T-helper 22 cell (primary cell): ENCODE measurements at places on chromosomes 6 and 20.

DNA sequence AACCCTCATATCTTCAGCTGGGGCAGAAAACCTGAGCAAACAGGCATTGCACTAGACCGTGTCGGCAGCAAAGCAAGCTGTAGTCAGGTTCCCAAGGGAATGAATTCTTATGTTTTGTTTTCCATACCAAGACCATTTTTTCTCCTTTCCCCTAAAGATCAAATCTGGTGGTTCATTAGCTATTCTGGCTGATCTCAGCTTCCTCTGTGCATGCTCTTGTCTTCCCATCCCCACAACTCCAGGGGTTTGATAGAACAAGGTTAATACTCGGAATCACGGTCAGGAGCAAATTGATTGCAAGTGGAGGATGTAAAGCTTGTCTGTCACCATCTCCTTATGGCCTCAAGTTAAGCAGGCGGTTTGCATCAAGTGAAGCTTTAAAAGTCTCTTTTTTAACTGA lies 778.8 kb downstream of the KIF16B start:
- no peak for DNase-seq

- DNase-seq: no peak
Measured at GRCh38 chr20:9942736-9943135, 92.1 kb upstream of the ANKEF1 start.

GRCh38 chr6:38443352-38444144 lies 196.2 kb downstream of the BTBD9 start:
- DNase-seq: no peak

GRCh38 chr6:71982389-71982788 lies 96.0 kb downstream of the RIMS1 start:
- no peak for DNase-seq

DNA sequence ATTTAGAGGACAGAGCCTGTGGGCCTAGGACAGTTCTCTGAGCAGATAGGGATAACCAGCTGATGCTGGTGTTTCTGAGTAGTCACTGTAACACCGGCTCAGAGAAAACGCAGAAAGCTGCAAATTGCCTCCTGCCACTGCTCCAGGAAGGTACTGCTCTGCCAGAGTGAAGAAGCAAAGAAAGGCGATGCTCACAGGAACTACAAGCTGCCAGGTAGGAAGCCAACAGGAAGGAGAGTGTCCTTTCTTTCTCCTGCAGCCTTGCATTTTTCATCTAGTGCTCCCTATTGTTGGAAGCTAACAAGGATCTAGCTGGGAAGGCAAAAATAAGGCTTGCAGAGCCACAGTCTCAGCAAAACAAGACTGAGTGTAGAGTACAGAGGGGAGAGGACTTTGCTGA lies 70.7 kb upstream of the RAB32 start:
- no peak for DNase-seq

GRCh38 chr6:111701146-111701545 lies 95.5 kb upstream of the TRAF3IP2 start:
- DNase-seq: no peak

GRCh38 chr6:81295310-81295709 lies 457.2 kb downstream of the TENT5A start:
- no peak for DNase-seq

DNA sequence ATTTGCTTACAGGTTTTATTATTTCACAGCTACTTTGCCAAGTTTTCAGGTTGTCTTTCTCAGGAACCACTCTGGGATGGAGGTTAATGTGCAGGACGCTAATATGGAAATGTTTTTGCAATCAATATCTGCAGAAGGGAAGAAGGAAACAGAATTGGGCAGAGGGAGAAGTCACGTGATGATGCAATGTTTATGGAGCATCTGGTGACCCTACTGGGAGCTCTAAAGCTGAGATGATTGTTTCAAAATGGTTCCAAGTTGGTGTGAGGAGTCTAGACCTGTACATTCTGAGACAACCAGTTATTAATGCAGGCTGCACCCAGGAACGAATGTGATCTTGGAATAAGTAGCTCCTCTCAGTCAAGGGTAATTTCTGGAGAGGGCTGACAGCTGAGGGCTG lies 905.4 kb upstream of the FLRT3 start:
- no peak for DNase-seq

DNA sequence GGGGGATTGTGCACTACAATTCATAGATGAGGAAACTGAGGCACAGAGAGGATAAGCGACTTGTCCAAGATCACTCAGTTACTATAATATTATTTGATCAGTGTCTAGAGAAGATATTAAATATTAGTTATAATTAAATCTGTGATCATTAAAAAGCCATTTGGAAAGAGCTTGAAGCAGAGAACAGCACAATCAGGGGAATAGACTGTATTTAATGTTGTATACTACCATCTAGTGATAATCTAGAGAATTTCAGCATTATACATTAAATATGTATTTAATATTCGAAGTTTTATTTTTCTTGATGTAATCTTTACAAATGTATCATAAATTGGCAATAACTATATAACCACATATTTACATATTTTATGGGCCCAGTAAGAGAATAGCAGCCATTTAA lies 20.1 kb upstream of the MTCL3 start:
- no peak for DNase-seq

GRCh38 chr6:162441991-162442390 lies 285.6 kb downstream of the PRKN start:
- no peak for DNase-seq

DNA sequence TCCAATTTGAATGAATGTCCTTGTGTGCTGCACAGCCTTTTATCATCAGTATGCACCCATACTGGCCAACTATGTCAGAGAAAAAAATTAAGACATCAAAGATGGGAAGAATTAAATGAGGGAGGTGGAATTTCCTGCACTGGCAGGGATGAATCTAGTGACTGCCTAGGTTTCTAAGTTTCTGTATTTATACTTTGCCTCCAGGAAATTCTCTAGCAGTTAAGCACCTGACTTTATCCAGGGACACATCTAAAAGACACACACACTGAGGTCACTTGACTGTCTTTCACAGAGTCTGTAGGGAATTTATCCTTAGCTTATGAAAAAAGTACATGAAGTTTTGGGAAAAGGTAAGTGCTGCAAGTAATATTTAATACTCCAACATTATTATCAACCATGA lies 636.5 kb upstream of the PTCHD4 start:
- no peak for DNase-seq
